ENCODE measurements at places on chromosomes 12 and 14.

DNA sequence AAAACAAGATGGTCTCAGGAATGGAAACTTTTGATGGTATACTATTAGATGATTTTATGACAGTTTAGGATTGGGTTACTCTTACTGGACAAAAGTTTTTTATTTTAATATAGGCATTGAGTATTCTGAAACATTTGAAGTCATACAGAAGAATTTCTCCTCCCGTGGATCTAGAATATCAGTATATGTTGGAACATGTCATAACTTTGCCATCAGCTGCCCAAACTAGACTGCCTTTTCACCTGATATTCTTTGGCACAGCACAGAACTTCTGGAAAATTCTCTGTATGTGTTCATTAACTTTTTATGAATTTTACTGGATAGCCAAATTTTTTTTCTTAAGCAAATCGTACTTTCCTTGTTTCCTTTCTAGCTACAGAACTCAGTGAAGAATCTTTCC, 75.4 kb downstream of the KNTC1 start:
- no peak for DNase-seq

DNA sequence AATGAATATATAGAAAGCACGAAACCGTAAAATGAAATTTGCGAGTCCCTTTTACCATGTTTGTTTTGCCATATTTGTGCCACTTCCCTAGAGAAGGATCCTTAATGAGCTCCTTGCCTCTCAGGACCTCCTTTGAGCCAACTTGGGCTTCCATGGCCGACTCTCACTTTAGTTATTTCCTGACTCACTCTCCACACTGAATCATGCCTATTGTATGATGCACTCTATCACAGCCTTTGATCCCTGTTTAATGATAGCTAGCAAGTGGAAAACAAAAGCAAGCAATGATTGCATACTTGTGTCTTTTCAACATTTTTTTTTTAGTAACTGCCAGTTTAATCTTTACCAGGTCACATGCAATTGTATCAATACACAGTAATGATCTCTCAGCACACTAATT, 153.2 kb downstream of the CCER1 start:
- DNase-seq: no peak

GRCh38 chr12:79678306-79678705, 12.5 kb downstream of the PAWR start:
- no peak for DNase-seq

DNA sequence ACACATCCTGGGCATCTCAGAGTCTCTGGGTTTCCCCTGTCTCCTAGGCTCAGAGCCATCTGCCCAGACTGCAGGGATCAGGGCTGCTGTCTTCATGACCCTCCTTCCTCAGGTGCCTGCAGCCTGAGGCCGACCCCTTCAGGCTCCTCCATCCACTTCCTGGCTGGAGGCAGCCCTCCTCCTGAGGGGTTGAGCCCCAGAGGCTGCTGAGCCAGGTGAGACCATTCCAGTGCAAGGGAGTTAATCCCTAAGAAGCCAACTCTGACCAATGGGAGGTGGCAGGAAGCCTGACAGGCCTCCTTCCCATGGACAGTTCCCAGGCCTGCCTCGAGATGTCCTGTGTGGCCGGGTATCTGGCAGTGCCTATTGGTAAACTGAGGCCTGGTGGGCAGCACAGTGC, 8.4 kb upstream of the PPP4R4 start:
- no peak for DNase-seq

GRCh38 chr12:16583969-16584745, 21.8 kb downstream of the LMO3 start:
- no peak for DNase-seq

- no peak for DNase-seq
These were observed 678.7 kb upstream of the TMEM132C start for GRCh38 chr12:127588249-127588648.

DNA sequence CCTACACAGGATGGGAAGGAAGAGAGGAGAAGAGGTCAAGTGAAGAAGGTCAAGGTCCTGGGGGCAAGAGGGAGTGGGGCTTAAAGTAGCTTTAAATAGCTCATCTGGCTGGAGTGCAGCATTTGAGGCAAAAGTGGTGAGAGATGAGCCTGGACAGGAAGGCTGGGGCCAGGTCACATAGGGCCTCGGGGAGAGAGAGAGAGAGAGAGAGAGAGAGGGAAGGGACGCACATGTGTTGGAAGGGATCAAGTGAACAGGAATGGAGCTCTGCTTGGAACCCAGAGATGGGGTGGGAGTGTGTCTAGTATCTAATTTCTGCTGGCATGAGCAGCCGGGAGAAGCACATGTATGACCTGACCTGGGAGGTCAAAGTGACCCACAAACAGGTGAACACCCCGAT, 407.5 kb downstream of the MED13L start:
- DNase-seq: no peak

DNA sequence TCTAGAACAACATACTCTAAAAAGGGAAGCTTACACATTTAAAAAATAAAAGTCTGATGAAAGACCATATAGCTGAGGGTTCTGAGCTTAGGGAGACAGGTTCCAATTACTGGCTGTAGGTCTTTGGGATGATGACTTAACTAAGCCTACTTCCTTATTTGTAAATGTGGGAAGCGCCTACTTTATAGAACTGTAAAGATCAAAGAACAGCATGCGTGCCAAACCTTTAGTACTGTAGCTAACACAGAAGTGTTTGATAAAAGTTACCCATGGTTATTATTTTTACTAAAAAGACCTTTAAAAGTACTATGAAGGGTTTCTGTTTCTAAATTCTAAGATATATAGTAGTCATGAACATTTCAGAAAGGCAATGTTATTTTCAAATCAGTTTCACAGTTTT, 35.7 kb downstream of the STK38L start:
- DNase-seq: no peak

DNA sequence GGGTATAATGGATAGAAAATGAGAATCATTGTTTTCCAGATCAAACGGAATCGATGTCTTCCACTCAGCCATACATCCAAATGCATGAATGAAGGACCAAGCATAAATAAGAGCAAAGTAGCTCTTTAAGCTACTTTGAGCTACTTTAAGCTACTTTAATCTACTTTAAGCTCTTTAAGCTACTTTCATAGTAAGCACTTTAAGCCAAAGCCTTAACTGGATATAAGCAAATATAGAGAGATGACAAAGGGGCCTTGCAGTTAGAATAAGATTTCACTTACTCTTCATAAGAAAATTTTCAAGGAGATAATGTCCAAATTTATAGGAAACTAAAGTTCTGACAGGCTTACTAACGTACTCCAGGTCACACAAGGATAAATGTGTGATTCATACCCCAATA, 355.6 kb upstream of the KITLG start:
- no peak for DNase-seq

GRCh38 chr14:89461256-89461655, 44.2 kb upstream of the FOXN3 start:
- DNase-seq: no peak

DNA sequence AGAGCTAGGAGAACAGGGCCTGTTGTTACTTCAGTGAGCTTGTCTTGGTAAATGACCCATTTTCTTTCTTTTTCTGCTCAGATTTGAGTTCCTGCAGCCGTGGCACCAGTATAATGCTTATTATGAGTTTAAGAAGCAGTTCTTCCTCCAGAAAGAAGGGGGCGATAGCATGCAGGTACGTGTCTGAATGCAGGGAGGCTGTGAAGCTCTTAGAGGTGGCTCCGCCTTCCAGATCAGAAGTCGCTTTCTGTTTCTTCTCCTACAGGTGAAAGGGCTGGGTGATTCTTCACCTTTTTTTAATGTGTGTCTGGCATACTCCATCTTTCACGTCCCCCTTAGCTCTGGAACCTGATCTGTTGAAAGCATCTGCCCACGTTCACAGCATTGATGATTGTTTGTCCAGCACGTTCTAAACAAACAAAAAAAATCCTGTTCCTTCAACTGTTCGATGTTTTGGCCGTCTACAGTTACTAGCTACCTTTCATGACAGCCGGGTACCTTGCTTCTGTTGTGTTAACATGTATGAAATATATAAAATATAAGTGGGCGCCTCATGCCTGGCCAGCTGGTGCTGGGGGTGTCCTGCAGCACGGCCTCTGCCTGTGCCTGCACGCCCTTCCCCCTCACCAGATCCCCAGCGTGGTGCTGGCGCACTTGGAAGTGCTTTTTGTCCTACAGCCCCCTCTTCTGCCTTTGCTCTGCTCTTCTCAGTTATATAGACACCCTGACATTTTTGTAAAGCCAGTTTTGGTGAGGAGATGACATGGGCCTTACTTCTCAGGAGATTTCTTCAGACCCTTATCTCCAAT, 44.6 kb downstream of the SFSWAP start:
- no peak for DNase-seq

DNA sequence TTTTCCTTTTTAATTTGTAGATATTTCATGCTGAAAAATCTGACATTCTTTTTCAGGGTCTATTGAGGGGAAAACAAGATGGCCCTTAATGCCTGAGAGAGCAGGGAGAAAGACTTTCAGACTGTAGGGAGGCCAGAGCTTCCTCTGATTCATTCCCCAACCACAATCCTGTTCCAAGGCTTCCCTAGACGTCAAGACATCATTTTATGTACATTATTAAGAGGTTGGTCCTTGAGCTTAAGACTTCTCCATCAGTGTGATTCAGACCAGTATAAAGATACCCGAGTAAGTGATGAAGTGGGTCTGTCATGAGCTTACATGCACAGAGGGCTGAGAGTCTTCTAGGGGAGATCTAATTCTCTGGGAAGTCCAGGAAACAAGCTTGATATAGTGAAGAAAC, 57.3 kb downstream of the AVPR1A start:
- DNase-seq: no peak

- no peak for DNase-seq
These were observed 68.6 kb downstream of the EP400 start for GRCh38 chr12:132018193-132018916.

GRCh38 chr12:1744932-1745331, 54.1 kb downstream of the ADIPOR2 start:
- no peak for DNase-seq

DNA sequence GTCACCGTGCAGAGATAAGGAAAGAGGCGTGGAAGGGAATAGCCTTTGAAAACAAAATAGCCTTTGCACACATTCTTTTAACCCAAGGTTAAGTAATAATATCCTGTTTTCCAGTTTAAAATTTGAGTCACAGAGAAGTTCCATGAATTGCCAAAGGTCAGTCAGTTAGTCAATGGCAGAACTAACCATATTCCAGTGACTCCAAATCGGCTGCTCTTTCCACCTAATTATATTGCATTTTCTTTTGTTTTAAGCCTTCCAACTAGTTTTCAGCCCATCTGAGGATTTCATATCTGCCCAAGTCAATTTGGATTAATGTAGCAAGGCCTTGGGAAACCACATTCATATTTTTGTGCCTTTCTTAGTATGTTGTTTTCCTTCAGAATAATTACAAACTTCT, 373.0 kb downstream of the CCDC91 start:
- no peak for DNase-seq

GRCh38 chr12:79411791-79412190, 279.0 kb downstream of the PAWR start:
- no peak for DNase-seq

- DNase-seq: no peak
These were observed 117.2 kb downstream of the TMX1 start for GRCh38 chr14:51357250-51357649.

DNA sequence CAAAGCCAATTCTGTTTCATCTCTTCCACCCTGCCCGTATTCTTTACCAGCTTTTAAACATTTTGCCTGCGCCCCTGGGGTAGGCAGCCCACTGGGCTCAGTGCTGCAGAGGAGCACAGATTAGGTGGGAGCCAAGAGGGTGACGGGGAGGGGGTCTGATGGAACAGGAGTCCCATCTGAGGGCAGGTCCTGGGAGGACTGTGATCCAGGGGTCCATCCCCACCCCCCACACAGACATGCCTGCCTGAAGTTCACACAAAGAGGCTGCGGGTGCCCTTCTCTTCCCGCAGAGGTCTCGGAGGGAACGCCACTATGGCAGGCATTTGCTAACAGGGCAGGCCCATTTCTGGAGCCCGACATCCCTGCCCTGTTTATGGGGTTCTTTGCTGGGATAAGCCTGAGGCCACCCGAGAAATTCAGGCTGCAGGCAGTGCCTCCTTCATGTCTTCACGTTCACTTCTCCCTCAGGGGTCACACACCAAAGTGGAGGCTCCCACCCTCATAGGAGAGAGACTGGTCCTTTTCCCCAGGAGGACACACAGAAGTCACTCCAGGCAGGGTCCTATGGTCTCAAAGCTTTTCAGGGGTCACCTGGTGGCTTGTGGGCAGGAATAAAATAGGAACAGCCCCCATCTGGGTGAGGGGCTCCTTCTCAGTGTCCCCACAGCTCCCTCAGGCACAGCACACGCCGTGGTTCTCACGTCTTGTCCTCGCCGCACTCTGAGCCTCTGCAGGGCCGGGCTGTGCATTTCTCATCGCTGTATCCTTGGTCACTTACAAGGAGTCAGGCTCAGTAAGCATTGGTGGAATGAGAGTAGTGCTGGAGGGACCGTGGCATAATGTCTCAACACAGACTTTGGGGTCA, 12.9 kb downstream of the VASH1 start:
- no peak for DNase-seq

DNA sequence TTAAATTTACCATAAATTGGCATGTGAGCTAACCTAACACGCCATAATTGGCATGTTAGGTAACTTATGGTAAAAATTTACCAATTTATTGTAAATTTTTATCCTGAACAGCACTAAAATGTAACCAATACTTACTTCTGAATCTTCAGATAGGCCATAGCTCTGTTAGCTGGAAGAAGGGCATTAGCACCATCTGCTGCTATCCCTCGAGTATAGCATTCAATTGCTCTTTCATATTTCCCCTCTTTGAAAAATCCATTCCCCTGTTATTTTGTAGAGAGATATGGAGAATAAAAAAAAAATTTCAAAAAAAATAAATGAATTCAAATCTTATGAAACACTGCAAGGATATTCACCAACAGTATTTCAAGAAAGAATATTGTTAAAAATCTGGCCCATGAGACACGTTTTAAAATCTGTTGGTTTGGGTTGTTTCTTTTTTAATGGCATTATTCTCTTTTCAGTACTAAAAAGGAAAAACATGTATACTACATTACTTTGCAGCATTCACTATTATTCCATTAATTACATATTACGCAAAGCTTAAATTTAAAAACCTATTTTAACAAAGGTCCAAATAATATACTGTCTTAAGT, 19.1 kb downstream of the RPAP3 start:
- no peak for DNase-seq

DNA sequence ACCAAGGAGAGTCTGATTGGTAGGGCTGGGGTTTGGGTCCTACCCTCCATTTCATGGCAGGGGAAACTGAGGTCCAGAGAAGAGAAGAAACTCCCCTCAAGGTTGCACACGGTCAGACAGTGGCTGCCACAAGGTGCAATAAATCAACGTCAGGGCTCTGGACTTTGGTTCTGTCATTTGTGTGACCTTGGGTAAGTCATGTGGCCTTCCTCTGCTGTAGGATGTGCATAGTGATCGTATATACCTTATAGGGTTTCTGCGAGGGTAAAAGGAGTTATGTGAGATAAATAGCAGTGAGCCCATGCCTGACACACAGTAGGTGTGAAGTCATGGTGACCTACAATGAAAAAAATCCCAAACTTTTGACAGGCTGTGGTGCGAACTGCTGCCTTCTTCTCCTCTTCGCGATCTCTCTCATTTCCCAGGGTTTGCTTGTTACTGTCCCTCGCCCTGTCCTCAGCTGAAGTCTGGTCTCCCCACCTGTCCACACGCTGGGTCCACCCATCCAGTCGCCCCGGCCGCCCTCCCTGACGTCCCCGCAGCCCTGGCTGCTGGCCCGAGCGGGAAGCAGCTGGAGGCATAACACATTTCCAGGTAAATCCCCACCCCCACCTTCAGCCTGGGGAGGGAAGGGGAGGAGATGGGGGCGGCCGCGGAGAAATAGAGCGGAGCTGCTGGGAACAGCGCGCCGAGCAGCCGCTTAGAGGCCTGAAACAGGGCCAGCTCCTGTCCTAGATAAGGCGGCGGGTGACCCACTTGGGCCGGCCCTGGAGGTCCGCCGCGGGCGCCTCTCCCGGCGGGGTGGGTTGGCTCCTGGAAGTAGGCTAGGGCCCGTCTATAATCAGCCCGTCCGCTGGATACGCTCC, 1.8 kb upstream of the FAM222A start:
- no peak for DNase-seq
